ENCODE measurements at places on chromosomes 13 and 19. TPM values are rescaled to one million over a fixed set of nuclear protein-coding genes. Genes with fewer than 3 reads are reported as not detected.

DNA sequence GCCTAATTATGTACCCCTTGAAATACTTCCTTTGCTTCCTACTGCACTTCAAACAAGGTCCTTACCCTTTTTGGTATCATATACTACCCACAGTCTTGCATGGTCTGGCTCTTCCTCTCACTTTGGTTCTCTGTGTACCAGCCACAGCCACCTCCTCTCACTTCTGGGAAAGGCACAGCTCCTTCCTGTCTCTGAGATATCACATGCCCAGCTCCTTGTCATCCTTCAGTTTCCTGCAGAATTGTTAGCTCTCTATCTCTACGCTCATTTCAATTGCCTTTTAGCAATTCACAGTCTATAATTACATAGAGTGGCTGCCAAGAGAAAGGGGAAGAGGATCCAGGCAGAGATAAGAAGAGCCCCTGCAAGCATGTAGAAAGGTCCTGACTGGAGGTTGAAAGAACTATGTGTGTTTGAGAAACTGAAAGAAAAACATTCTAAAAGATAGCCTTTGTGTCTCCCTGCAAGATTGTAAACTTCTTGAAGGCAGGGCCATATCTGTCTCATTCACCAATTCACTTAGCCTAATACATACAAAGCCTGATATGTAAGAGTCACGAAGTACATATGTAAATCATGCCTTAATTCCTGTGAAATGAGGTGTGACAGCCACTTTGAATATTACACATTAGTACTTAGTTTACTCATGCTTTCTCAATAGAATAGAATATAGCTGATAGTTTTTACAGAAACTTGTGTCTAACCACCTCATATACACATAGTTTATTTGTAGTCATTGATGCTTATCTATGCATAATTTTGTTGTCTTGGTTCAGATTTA lies 933.1 kb downstream of the DIAPH3 start:
- DNase-seq: no peak

- no peak for DNase-seq
These were observed 9.6 kb downstream of the PLIN4 start for GRCh38 chr19:4508698-4509097.

The FUT6 gene
- 75.3 TPM for total RNA-seq

GRCh38 chr13:43390619-43391018 lies 367.2 kb downstream of the DNAJC15 start:
- DNase-seq: no peak

- DNase-seq: no peak
These were observed 117.2 kb downstream of the UBL3 start for GRCh38 chr13:29733147-29733611.

- no peak for DNase-seq
These were observed 52.1 kb downstream of the SIAH3 start for GRCh38 chr13:45799451-45799850.

GRCh38 chr13:109647053-109647452 lies 139.3 kb downstream of the IRS2 start:
- no peak for DNase-seq

GRCh38 chr13:44719857-44720671 lies 143.9 kb upstream of the TSC22D1 start:
- no peak for DNase-seq
